ENCODE measurements at places on chromosomes 3 and 15. TPM values are rescaled to one million over a fixed set of nuclear protein-coding genes. Genes with fewer than 3 reads are reported as not detected.

GRCh38 chr15:81924729-81925128 lies 121.1 kb downstream of the MEX3B start:
- DNase-seq = no peak

DNA sequence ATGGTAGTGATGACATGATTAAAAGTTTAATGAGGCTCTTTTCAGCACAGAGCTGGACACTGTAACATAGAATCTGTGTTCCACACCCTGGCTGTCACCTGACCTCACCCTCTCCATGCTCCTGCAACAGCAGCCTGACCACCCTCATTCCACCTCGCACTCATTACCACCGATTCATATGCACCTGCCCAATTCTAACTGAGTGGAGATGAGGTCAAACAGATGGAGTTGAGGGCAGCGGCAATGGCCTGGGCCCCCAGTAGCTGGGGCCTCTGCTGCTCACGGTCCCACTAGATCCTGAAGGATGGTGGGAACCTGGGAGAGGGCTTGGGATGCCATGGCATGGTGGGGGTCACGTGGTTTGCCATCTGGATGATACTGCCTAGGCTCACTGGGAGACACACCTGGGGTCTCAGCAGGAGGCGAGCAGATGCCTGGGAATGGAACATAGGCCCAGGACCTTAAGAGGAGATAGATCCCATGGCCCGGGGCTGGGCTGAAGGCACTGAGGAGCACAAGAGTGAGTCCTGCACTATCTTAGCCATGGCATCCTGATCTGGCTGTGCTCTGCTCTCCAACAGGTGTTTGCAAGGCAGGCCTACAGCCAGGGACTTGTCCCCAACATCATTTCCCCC lies 1.3 kb downstream of the SCN5A start:
- DNase-seq = no peak

TM6SF1 gene
- total RNA-seq = 0.66 TPM

PLSCR5 gene
- not detected for total RNA-seq

All from T-cell (primary cell).